Adrenal gland (tissue), 19 donors: ENCODE measurements at places on chromosomes 5 and 9. TPM values are rescaled to one million over a fixed set of nuclear protein-coding genes. Genes with fewer than 3 reads are reported as not detected.

GRIA1 gene
- polyA plus RNA-seq, result 1.1 TPM

ZNF366 gene
- 0.24 TPM for polyA plus RNA-seq

DIRAS2 gene
- polyA plus RNA-seq, result 1.2 TPM

HMCN2 gene
- polyA plus RNA-seq, result 2.8 TPM

RGS7BP gene
- 1.9 TPM for polyA plus RNA-seq
